IgD-negative memory B cell (primary cell): ENCODE measurements at places on chromosomes 5 and 9. TPM values are rescaled to one million over a fixed set of nuclear protein-coding genes. Genes with fewer than 3 reads are reported as not detected.

SH3PXD2B gene
- not detected for polyA plus RNA-seq

GCNT1 gene
- 4.6 TPM for polyA plus RNA-seq

FBXO10 gene
- polyA plus RNA-seq, result 15.1 TPM

FCN2 gene
- polyA plus RNA-seq, result not detected

CCL27 gene
- polyA plus RNA-seq, result not detected

MYORG gene
- polyA plus RNA-seq, result 0.19 TPM
